ENCODE measurements at places on chromosomes 5 and 9.

GRCh38 chr9:92507496-92507895 is 25.2 kb upstream of the ASPN start:
- no peak for DNase-seq

DNA sequence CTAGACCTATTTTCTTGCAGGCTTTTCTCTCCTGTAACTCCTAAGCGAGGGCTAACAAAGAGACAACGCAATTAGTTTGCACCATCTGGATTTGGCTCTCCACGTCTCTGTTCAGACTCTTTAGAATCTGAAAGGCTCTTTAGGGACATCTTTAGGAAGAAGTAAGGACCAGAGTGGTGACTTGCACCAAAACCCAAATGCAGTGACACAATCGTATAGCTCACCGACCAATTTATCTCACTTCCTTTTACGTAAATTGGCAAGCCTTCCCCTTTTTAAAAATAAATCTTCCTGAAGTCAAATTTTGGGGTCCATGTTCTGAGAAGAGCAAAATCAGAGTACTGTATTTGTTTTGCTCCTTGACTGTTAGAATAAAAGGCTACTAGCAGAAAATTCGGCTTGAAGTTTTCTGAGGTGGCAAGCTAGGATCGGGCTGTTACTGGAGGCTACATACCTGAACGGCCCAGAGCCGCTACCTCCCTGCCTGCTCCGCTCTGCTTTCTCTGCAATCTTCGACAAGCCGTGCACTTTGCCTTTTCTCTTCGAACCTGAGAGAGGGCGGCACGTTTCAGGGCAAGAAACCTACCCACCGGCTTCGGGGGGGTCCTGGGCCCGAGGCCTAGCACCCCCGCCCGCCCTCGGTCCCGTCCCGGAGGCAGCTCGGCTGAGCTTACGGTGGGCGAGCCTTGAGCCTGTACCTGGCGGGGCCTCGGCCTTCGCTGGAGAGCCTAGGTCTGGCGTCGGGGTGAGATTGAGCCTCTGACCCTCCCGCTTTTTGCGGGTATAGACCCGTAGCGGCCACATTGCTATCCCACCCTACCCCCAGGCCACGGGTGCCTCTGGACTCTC is 537 bp downstream of the MEIKIN start:
- no peak for DNase-seq

DNA sequence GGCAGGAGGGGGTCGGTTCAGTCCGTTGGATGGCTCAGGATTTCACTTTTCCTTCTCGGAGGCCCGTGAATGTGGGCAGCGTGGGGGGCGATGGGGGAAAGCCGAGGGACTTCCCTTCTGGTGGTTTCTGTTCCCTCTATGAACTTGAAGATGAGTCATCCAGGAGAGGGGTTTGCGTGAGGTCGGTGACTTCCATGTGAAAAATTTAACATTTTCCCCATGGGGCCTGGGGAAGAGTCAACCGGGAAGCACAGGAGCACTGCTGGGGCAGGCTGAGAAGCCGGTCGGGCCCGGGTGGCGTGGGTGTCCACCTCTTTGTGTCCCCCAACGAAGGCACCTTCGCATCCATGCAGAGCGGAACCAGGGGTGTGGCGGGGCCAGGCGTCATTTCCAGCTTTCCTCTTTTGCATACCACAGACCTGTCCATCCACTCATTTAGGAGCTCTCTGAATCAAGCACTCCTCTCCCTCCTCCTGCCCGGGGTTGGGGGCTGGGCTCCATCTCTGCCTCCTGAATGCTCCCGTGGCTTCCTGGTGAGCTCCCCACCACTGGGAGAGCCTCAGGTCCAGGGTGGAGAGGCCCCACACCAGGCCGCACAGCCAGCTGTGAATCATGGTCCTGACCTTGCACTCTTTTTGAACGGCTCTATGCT is 68.4 kb downstream of the ANKRD33B start:
- peak; percentile 20 for DNase-seq

GRCh38 chr9:81028504-81028903 is 660.8 kb downstream of the TLE1 start:
- no peak for DNase-seq

GRCh38 chr5:154345255-154345952 is 100.4 kb upstream of the SAP30L start:
- no peak for DNase-seq

- DNase-seq: no peak
Measured at GRCh38 chr5:142876817-142877216, 106.6 kb downstream of the ARHGAP26 start.

- DNase-seq: no peak
Measured at GRCh38 chr9:68808338-68808890, 103.4 kb downstream of the PIP5K1B start.

GRCh38 chr9:111895996-111896941 is at the start of gene UGCG:
Gene UGCG (plus strand): TSS chr9:111896814. CDS start chr9:111897216, 402 bp downstream.
- DNase-seq: peak; percentile 79

DNA sequence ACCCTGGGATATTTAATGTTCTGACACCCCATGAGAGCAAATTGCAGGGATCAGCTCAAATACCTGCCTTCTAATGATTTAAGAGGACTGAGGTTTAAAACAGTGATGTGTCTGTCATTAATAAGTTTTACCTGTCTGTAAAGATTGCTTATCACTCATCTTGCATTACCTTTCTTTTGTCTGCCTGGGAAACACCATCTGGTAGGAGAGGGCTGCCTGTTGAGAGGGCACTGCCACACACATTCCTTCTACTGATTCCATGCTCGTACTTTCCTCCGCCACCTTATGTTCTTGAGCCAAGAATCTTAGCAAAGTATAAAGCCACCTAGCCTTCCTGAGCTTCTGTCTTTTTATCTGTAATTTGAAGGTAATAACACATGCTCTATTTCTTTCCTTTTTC is 118.6 kb downstream of the KCTD16 start:
- DNase-seq: no peak

- no peak for DNase-seq
Measured at GRCh38 chr5:35063414-35063813, 15.7 kb upstream of the AGXT2 start.

- DNase-seq: no peak
Measured at GRCh38 chr5:457195-457961, 14.4 kb downstream of the EXOC3 start.

- no peak for DNase-seq
Measured at GRCh38 chr5:16558984-16559629, 57.7 kb downstream of the RETREG1 start.

DNA sequence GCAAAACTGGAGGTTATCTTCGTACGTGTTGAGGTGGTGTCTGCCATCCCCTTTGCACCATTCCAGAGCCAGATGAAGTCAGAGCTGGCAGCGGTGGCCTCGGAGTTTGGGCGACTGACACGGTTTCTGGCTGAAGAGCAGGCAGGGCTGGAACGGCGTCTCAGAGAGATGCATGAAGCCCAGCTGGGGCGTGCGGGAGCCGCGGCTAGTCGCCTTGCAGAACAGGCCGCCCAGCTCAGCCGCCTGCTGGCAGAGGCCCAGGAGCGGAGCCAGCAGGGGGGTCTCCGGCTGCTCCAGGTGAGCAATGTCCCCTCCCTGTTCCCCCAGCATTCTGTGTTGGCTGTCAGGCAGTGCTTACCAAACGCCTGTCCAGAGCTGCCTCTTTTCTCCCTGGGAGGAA is 9.5 kb downstream of the TRIM41 start:
- DNase-seq: no peak

GRCh38 chr9:133955821-133956411 is 36.2 kb downstream of the VAV2 start:
- DNase-seq: no peak

DNA sequence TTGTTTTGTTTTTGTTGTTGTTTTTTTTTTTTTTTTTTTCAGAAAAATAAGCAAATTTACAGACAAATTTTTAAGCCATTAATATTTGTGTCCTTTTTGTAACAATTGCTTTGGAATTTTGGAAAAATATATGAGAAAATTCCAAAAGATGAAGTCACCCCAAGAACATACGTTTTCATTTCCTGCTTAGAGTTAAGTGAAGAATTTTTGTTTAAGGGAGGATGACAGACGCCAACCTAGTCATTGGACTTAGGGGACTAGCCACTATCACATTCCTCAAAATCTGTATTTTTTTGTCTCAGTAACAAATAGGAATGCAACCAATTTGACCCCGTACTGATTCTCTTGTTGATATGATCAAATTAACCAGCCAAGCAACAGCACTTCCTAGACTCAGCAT is 433.9 kb upstream of the SLC30A5 start:
- no peak for DNase-seq

DNA sequence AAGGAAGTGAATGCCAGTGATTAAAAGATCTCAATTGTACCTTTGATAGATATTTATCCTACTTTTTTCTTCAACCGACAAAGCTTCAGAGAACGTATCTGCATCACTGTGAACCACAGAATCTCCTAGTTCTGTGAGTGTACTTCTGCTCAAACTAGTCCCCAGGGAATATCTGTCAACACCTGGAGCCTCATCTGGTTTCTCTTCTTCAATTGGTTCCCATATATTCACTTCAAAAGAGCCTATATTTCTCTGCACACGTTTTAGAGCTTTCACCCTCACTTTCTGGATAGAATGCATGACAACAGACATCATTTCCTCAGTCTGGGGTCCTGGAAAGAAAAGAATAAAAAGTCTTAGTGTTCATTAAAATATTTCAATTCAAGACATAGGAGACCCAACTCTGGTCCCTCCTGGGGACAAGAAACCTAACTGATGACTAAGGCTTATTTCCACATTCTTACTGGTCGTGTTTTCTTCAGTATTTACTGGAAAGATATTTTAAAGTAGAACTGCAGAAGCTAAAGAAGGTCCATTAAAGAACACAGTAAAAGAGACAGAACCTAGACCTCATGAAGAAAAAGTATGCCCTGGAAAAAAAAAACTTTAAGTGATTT is 64.3 kb downstream of the CPLANE1 start:
- DNase-seq: no peak

GRCh38 chr5:35058374-35058788 is 10.6 kb upstream of the AGXT2 start:
- no peak for DNase-seq

- no peak for DNase-seq
Measured at GRCh38 chr9:34988218-34989002, 1.1 kb upstream of the DNAJB5 start.

DNA sequence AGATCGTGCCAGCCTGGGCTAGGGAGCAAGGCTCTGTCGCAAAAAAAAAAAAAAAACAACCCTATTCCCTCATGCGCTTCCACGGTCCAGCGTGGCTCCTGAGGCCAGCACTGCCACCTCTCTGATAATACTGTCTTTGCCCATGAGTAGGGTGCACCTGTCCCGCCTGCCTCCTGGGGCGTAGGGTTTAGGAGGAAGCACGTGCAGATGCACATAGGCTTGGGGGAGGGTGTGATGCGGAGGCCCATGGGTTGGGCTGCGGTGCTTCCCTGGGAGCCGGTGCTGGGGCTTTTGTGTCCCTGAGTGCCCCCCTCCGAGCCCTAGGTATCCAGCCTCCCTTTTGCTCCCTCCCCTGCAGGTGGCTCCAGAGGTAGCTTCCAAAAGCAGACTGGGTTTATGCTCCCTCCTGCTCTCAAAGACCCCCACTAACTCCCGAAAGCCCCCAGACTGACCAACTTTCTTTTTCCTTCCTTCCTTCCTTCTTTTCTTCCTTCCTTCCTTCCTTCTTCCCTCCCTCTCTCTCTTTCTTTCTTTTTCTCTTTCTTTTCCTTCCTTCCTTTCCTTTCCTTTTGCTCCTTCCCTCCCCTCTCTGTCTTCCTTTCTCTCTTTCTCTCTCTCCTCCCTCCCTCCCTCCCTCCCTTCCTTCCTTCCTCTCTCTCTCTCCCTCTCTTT is 12.8 kb downstream of the FGFR4 start:
- DNase-seq: no peak

DNA sequence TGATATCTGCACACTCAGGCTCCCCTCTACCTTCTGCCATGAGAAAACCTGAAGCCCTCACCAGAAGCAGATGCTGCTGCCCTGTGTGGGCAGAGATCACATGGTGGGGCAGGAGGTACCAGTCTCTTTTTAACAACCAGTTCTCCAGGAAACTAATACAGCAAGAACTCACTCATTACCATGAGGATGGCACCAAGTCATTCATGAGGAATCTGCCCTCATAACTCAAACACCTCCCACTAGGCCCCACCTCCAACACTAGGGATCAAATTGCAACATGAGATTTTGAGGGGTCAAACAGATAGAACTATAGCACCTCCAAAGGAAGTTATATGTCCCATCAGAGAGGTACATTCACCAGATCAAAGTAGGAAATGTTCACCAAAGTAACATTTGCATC is 136.3 kb upstream of the SHB start:
- no peak for DNase-seq

GRCh38 chr5:150780187-150780692 is 1.7 kb downstream of the SMIM3 start:
- no peak for DNase-seq

DNA sequence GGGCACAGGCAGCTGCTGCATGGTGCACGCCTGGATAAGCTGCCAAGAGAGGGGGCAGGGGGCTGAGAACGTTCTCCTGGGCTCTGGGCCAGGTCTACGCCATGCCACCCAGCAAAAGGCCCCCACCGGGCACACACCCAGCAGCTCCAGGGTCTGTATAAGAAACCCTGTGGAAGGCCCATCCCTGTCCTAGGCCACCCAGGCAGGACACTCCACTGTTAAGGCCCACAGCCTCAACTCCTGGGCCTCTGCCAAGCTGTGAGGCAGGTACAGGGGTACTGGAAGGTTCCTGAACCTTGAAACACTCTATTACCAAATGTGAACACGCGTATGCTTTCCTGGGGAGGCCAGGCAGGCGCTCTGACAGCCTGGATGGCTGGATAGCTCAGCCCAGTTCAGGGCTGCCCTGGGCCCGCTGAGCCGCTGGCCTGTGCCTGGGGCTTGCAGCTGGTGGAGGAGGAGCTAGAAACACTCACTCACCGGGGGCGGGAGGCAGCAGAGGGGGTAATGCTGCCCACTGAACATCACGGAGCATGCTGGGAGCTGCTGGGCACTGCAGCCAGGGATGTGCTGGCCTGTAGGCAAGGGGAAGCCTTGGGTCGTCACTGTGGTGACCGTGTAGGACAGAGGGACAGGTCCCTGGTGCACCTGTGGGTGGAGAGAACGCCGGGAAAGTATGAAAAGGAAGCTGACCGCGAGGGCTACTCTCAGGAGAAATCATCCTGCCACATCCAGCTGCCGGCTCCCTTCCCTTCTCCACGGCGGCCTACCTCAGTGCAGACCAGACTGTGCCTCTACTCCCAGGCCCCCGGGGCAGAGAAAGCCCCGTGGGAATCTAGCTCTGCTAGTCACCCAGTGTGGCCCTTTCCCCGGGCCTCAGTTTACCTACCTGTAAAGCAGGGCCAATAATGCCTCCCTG is 6.0 kb downstream of the RNF44 start:
- DNase-seq: no peak
